Cortex of kidney (tissue), 1 donor: ENCODE measurements at places on chromosomes 16 and 17.

DNA sequence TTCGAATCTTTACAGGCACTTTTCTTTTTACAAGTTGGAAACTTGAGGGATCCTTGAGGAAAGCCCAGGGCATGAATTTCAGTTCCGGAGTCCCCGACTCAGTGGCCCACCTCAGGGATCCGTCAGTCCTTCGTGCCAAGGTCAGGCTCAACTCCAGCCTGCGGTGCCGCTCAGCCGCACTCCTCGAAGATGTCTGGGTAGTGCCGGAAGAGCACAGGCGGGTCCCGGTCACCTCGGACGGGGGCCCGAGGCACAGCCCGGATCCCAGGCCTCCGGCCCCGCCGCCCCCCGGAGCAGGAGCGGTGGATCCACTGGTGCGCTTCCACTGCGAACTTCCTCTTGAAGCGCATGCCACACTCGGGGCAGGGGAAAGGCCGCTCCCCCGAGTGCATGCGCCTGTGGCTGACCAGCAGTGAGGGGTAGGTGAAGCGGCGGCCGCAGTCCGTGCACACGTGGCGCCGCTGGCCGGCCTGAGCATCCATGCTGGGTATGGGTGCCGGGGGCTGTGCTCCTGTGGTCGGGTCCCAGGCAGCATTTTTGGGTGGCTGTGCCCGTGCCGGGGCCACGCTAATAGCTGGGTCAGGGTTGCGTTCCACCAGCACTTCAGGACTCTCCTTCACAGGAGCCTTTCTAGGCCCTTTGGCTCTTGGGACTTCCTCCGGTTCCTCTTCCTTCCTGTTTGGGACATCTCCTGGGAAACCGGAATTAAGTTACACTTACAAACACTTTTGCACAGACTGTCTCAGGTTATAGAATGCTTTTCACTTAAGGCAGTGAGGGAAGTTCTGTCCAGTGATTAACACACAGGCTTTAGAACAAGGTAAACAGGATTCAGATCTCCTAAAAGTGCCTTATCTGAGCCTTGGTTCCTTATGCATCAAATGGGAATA is 1.5 kb downstream of the ZNF688 start:
- no peak for DNase-seq

DNA sequence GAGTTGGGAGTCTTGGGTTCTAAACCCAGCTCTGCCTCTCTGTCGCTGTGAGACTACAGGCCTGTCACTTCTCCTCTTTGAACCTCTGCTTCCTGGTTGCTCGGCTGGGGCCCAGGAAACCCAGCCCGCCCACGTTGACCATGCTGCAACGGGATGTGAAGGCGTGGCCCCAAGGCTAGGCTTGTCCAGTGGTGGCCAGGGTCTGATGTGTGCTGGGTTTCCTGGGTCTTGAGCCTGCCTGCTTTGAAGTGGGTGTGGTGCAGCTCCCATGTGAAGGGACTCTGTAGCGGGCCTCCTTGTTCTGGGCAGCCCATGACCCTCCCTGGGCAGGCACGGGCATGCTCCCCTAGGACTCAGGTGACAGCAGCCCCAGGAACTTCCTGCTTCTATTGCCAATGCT is 82.3 kb downstream of the SDR42E1 start:
- DNase-seq = no peak

GRCh38 chr17:50258647-50259476 is 15.4 kb upstream of the TMEM92 start:
- DNase-seq = no peak

DNA sequence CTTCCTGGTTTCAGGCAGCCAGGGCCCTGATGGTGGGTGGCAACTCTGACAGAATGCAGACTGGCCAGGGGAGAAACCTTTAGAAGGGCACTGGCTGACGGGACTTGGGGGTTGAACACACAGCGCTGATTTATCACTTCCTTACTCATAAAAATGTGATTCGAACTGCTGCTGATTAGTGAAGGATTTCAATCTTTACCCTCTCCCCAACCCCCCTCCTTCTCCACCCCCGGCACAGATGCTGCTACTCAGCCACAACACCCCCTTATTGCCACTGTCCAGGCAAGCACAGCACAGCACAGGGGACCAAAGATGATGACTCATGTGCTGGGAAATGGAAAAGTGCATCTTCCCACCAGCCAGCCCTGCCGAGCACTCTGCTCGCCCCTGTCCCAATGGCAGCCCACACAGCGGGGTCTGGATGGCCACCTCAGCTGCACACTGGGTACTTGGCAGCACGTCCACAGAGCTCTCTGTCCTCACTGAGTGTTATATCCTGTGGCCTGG is 70.1 kb downstream of the SMG6 start:
- no peak for DNase-seq

- DNase-seq = no peak
Measured at GRCh38 chr16:5762362-5762761, 664.8 kb upstream of the EEF2KMT start.

- no peak for DNase-seq
Measured at GRCh38 chr17:41665566-41666236, 23.0 kb upstream of the EIF1 start.

GRCh38 chr16:75315539-75316306 is 64.3 kb upstream of the BCAR1 start:
- DNase-seq = no peak

DNA sequence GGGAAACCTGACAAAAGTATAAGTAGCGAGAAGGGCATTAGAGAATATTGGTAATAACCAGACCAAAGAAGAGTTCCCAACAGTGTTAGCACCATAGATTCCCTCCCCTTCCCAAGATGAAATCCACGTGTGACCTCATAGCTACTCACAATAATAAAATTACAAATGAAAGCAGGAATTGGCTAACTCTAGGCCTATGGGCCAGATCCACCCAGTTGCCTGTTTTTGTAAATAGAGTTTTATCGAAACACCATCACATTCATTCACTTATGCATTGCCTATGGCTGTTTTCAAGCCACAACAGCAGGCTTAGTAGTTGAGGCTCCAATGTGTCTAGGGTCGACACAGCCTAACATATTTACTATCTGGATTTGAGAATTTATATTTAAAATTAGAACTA is 7.8 kb downstream of the CPHXL start:
- no peak for DNase-seq

- no peak for DNase-seq
Measured at GRCh38 chr17:82592767-82593589, 55.3 kb downstream of the WDR45B start.

DNA sequence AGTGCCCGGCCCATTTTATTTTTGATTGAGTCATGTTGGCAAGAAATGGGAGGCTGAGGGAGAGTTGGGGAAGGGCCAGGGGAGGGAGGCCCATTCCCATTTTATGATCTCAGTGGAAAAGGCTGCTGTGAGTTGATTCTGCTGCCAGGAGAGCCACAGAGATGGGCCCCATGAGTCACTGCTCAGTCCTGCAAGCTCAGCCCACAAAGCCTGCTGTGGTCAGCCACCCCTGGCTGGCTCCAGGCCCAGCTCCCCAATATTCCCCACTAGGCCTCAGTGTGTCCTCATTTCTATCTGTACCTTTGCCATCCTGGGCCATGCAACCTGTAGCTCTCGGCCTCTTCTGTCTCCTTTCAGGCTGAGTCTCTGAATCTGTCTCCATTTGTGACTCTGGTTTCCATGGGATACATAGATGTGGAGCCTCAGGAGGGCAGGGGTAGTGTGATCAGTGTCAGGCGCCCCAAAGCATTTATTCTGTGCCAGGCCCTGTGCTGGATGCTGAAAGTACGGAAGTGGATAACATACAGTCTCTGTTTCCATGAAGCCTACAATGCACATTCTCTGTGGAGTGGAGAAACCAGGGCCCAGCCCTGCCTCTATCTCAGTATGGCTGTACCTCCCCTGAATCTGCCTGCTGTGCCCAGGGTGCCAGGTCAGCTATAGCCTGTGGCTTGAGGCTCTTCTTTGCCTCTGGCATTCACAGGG is 1.9 kb upstream of the PLEKHG4 start:
- no peak for DNase-seq

DNA sequence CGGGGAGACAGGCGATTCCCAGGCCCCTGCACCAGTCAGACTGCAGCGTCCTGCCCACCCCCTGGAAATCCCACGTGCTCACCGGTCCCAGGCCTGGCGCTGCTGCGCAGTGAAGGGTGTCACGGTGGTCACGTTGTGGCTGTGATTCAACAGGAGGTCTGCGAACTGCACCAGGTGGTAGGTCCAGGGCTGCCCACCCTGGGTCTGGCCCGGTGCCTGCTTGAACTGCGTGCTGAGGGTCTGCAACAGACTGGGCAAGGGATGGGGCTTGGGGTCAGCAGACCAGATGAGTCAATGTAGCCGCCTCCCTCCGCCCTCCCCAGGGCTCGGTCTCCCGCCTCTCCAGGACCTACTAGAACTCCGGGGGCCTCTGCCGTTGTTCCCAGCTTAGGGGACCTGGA is 7.1 kb downstream of the MYBBP1A start:
- no peak for DNase-seq

DNA sequence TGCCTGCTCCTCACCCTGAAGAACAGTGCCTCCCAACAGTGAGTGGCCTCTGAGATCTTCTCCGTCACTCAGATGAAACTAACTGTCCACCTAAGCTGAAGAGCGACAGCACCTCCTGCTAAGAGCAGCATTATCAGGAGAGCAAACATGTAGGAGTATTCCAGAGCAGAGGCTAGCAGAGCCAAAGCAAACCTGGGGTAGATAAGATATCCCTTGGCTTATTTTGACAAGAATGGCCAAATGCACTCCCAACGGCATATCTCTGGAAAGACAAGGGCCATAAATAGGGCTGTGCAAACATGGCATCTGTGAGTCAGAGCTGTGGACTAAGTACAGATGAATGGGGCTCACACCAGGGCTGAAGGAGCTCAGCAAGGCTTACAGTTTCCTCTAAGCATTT is 96.3 kb downstream of the NDEL1 start:
- no peak for DNase-seq

- DNase-seq = no peak
Measured at GRCh38 chr16:80034469-80034826, 433.9 kb upstream of the MAF start.

- DNase-seq = no peak
Measured at GRCh38 chr17:3011891-3012290, 51.5 kb downstream of the OR1D5 start.

- DNase-seq = no peak
Measured at GRCh38 chr16:70649300-70649699, 2.9 kb downstream of the IL34 start.

DNA sequence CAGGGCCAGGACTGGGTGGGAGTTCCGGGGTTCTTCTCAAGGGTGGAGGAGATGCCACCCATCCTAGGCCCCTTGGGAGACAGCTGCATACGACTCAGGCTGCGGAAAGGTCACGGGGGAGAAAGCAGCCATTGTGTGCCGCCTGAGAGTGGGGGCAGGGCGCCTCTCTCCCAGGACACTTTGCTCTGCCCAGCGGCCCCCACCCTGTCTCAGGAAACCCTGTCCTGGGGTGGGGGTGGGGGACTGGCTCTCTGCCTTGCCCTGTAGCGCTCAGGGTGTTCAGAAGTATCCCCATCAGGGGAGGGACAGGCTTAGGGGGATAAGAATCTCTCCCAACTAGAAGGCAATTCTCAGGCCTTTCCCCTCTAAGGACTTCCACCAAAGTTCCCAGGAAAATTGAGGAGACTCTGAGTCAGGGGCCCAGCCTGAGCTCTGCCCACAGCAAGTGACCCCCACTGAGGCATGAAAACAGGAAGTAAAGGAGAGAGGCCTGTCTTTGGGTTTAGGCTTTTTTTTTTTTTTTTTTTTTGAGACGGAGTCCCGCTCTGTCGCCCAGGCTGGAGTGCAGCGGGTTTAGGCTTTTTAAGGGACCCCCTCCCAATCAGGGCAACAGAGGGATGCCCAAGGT is 4.9 kb downstream of the GIT1 start:
- no peak for DNase-seq

DNA sequence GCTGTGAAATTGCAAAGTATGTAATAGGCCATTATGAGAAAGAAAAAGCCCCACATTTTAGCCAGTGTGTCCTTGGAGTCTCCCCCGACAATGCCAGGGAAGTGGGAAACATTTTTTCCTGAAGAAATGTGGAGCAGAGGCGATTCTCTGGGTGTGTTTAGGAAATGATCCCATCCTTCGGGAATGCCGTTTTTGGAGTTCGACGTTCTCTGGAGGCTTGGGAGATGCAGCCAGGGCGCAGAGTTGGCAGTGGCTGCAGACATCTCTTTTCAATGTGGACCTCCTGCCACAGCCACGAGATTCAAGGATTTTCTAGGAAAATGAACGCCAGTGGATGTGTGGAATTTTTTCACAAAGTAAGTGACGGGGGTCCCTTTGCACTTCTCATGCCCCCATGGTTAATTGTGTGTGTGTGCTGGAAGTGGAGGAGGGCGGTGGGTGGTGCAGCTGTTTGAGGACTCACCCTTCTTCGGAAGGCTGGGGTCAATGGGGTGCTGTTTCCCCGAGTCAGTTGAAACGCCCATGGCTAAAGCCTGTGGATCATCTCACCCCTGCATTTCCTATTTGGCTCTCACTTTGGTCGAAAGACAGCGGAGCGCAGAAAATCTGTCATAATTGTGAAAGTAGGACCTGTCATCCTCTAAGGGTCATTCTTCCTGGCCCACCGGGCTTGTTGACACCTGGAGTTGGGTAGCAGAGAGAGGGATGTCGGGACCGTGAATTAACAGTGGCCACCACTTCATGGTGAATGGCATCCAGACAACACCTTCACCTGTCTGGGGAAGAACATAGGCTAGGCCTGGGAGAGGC is 73.2 kb downstream of the CMIP start:
- no peak for DNase-seq

DNA sequence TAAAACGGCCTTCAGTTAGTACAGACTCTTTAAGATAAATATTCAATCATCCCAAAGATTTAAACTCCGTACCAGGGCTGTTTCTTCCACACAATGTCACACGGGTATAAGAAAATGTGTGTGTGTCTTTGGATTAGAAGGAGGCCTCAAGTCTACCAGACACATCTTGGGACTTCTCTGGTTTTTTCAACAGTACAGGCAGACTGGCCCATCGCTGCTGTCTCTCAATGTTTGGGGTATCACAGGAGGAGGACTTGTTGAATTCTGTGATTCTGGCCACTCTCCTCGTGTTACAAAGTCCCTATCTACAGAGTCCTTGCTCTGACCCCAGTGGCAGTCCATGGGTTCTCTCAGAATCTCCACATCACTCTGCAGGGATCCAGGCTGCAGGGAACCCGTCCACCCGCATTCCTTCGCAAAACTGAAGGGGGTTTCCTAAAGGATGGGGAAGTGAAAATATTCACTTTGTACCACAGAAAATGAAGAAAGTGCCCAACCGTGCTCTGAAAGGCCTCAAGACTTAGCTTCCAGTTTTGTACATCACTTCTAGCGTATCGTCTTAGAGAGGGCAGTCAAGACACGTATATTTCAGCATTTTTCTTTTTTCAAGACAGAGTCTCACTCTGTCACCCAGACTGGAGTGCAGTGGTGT is 373.2 kb downstream of the NPIPA8 start:
- DNase-seq = no peak

GRCh38 chr17:38447502-38448085 is 19.3 kb downstream of the ARHGAP23 start:
- no peak for DNase-seq

DNA sequence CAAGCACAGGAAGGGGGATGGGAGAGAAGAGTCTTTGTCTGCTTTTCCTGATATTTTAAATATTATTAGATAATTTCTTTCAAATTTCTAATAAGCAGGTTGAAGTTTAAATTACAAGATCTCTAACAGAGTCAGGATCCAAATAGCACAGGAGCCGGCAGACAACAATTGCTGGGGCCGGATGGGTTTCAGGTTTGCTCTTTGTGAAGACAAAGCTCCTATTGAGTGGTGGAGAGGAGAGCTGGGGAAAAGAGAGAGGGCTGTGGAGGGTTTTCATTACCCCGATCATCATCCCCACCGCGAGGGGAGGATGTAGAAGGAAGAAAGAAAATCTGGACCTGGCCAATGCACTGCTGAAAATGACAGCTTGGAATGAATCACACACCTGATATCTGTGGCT is 197.3 kb downstream of the SOX9 start:
- no peak for DNase-seq

GRCh38 chr16:14448879-14449278 is 181.2 kb downstream of the PARN start:
- DNase-seq = no peak

GRCh38 chr17:82872591-82873520 is 33.0 kb upstream of the ZNF750 start:
- DNase-seq = no peak
